Fibroblast of lung (primary cell): ENCODE measurements at places on chromosomes 1 and 21. TPM values are rescaled to one million over a fixed set of nuclear protein-coding genes. Genes with fewer than 3 reads are reported as not detected.

Gene SLAMF7
- not detected in 2 replicates for total RNA-seq

Gene CASQ2
- total RNA-seq = not detected in 2 replicates

Gene TMCC2
- total RNA-seq = 4.1 and 6.9 TPM in 2 replicates

- H3K4me1 ChIP-seq = no peaks in the 10 kb centered on the region
- DNase-seq = peak; percentile 61
- no peak overlapping the region for H3K27ac ChIP-seq
- H3K27me3 ChIP-seq = no peaks in the 10 kb centered on the region
- H3K36me3 ChIP-seq = no peaks in the 10 kb centered on the region
- no peak overlapping the region for H3K4me3 ChIP-seq
These were observed 62.8 kb downstream of the EDEM3 start for GRCh38 chr1:184691719-184692324.

Gene AVPR1B
- total RNA-seq = not detected in 2 replicates

GRCh38 chr1:182599339-182599738 is 4.8 kb downstream of the RGS16 start:
- peaks cover 4% of the 10 kb centered on the region for H3K4me1 ChIP-seq
- H3K27ac ChIP-seq = no peak overlapping the region
- DNase-seq = no peak
- no peaks in the 10 kb centered on the region for H3K36me3 ChIP-seq
- H3K27me3 ChIP-seq = peaks cover 20% of the 10 kb centered on the region
- no peak overlapping the region for H3K4me3 ChIP-seq

Gene EPS8L3
- total RNA-seq = not detected in 2 replicates

DNA sequence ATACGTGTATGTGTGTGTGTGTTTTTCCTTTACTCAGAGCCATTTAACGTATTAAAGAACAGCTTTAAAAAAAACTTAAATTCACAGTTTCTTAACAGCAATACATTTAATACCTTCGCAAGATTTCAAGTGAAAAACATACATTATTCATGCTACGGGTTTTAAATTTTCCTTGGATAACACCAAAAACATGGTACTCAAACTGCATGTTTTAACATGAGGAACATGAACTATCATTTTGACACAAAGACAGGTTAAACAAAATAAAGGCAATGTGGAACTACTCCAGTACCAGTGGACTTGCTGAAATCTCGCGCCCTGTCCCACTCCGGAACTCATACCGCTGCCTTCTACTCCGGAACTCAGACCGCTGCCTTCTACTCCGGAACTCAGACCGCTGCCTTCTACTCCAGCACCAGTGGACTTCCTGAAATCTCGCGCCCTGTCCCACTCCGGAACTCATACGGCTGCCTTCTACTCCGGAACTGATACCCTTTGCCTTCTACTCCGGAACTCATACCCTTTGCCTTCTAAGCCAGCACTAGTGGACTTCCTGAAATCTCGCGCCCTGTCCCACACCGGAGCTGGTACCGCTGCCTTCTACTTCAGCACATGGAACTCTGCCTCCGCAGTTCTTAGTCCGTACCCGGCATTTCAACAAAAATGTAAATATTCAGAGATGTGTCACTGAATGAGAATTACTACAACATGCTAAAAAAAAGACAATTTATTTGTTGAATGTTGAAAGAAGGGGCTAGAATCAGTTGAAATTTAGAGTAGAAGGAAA is 148.6 kb downstream of the NCAM2 start:
- no peaks in the 10 kb centered on the region for H3K4me1 ChIP-seq
- H3K4me3 ChIP-seq = no peak overlapping the region
- DNase-seq = no peak
- H3K36me3 ChIP-seq = no peaks in the 10 kb centered on the region
- H3K27ac ChIP-seq = no peak overlapping the region

GRCh38 chr1:158118713-158119402 is 61.8 kb upstream of the CD1D start:
- H3K36me3 ChIP-seq = no peaks in the 10 kb centered on the region
- H3K4me3 ChIP-seq = no peak overlapping the region
- no peaks in the 10 kb centered on the region for H3K27me3 ChIP-seq
- no peaks in the 10 kb centered on the region for H3K4me1 ChIP-seq

Gene SLC1A7
- 0.26 and 0.33 TPM in 2 replicates for total RNA-seq

GRCh38 chr1:47776667-47777131 is 220.5 kb downstream of the TRABD2B start:
- no peaks in the 10 kb centered on the region for H3K36me3 ChIP-seq
- no peak overlapping the region for H3K27ac ChIP-seq
- no peak for DNase-seq
- H3K4me1 ChIP-seq = no peaks in the 10 kb centered on the region

- H3K36me3 ChIP-seq = no peaks in the 10 kb centered on the region
- DNase-seq = no peak
- H3K4me3 ChIP-seq = no peak overlapping the region
- H3K27ac ChIP-seq = no peak overlapping the region
- no peaks in the 10 kb centered on the region for H3K4me1 ChIP-seq
- no peaks in the 10 kb centered on the region for H3K27me3 ChIP-seq
These were observed 42.1 kb downstream of the NRIP1 start for GRCh38 chr21:15022608-15023261.

Gene OMA1
- total RNA-seq = 40.3 and 47.1 TPM in 2 replicates

DNA sequence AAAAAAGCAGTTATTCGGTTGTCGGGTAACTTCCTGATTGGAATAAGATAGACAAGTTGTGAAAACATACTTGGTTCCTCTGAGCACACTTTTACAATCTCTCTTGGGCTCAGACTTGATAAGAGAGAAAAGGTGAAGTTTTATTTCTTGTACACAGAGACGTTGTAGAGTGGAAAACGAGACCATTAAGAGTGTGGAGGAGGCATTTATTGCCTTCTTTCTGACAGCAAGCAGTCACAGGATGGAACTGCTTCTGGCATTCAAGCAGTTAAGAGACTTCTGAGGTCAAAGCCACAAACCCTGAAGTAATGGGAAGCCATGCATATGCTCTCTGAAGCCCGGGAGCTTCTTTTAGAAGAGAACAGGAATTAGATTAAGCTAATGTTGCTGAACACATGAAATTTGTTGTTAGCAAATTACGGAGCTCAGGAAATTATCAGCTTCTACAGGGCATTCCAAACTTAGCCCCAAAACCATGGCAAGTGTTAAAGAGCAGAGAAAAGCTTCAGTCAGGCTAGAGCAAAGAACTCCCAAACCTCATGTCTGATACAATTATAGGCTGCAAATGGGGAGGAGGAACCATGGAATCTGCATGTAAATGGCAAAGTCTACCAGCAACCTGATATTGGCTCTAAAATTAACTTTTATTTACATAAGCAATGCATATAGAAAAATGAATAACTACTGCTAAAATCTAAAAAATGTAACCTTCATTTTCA is 26.0 kb downstream of the S1PR1 start:
- no peaks in the 10 kb centered on the region for H3K36me3 ChIP-seq
- no peaks in the 10 kb centered on the region for H3K4me1 ChIP-seq
- no peaks in the 10 kb centered on the region for H3K27me3 ChIP-seq
- no peak for DNase-seq

DNA sequence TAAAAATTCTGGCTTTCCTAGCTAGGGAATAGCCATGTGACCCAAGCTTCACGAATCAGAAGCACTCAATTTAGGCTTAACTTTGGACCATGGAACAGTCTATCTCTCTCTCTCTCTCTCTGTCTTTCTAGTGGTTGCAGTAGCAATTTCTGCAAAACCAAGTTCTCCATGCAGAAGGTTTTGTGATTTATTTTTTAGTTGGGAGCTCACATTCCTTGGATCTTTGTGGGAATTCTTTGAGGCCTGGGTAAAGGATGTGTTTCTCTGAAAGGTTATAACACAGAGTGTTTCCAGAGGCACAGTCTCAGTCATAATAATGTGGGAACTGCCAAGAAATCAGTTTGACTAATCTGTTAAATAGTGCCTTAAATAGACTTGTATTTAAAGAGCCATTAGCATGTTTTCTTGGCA is 112.3 kb upstream of the COL11A1 start:
- no peaks in the 10 kb centered on the region for H3K4me1 ChIP-seq
- peak; percentile 98 for DNase-seq
- no peaks in the 10 kb centered on the region for H3K36me3 ChIP-seq
- no peak overlapping the region for H3K4me3 ChIP-seq
- no peak overlapping the region for H3K27ac ChIP-seq

DNA sequence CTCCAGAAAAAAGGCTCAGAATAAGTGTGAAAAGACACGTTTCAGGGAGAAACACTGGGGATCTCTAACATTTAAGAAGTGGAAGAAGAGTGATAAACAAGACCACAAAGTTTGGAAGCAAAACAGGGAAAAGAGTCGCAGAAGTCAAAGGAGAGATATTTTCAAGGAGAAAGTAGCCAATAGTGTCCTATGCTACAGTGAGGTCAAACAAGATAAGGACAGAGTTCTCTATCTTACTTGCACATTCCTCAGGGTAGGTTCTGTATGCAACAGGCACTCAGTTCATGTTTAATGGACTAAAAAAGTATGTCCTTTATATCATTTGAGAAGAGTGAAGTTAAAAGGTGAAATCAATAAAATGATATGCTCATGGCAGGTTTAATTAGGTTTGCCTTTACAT is 13.8 kb upstream of the EDEM3 start:
- no peak overlapping the region for H3K4me3 ChIP-seq
- no peak overlapping the region for H3K27ac ChIP-seq
- no peaks in the 10 kb centered on the region for H3K4me1 ChIP-seq
- DNase-seq = no peak
- H3K27me3 ChIP-seq = no peaks in the 10 kb centered on the region

DNA sequence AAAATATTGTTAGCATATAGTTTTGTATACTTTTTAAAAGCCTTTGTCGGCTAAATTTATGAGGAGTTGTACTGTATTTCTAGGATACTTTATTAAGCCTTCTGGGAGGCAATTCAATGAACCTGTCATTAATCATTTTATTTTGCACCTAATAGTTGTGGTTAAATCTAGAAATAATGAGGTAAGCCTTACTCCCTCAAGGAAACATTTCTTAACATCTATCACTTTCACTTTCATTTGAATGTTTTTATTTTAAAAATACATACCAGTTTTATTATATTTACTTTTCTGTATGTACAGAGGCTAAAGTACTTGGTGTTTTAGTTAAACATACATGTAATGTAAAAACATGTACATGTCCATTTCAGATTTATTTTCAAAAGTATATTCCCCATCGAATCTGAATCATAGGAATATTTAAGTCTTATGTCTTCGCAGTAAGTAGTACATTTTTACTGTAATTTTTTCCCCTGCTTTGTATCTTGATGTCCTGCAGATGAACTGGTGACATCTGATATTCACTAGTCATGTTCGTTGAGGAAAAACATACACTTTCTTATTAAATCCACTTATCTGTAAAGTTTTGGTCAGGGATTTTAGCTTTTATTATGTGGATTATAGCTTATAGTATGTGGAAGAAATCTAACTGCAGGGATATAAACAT is 82.8 kb downstream of the DISP1 start:
- H3K4me3 ChIP-seq = peak overlapping the region; percentile 29
- peak overlapping the region; percentile 54 for H3K27ac ChIP-seq
- H3K4me1 ChIP-seq = peaks cover under 1% of the 10 kb centered on the region
- peak; percentile 52 for DNase-seq
- no peaks in the 10 kb centered on the region for H3K27me3 ChIP-seq

DNA sequence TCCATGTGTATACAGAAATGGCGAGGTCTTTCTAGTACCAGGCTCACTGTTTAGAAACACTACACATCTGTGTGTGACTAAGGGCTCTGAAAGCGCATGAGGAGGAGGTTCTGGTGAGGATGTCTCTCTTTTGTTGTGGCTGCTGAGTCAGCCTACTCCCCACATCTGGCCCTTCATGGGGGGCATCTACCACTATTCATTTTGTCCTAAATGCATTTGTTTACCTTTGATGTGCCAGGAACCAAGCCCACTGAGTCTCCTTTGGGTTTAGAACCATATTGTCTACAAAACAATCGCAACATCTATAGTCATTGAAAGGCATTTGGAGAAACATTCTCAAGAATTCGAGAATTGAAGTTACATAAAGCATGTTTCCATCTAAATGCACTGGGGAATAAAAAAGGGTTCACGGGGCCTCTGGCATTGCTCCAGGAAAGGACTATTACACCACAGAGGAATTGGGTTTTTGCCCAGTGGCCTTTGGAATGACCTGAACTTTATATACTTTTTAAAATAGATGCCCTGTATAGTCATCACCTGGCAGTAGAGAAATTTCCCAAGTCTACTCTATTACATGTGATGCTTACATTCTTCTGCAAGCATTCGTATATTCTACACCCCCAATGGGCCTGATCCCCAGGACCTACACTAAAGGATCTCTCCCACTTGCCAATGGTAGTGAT is 35.1 kb upstream of the ADORA3 start:
- no peak overlapping the region for H3K4me3 ChIP-seq
- peaks cover 2% of the 10 kb centered on the region for H3K4me1 ChIP-seq
- H3K27ac ChIP-seq = no peak overlapping the region
- H3K27me3 ChIP-seq = no peaks in the 10 kb centered on the region
- no peaks in the 10 kb centered on the region for H3K36me3 ChIP-seq
- DNase-seq = peak; percentile 60

Gene MECR
- total RNA-seq = 16.9 and 17.5 TPM in 2 replicates

- no peak overlapping the region for H3K27ac ChIP-seq
- no peak overlapping the region for H3K4me3 ChIP-seq
- no peaks in the 10 kb centered on the region for H3K4me1 ChIP-seq
- no peaks in the 10 kb centered on the region for H3K36me3 ChIP-seq
- H3K27me3 ChIP-seq = no peaks in the 10 kb centered on the region
- DNase-seq = no peak
These were observed 141.5 kb downstream of the DNAH14 start for GRCh38 chr1:225070972-225071371.

Gene KCNJ9
- total RNA-seq = under 0.01 TPM in 2 replicates

Gene CASZ1
- 0.50 TPM in 1 of 2 replicates, not detected in the other for total RNA-seq

GRCh38 chr21:9008636-9009035 is 1512.7 kb upstream of the TPTE start:
- no peak for DNase-seq
- no peak overlapping the region for H3K4me3 ChIP-seq
- H3K36me3 ChIP-seq = no peaks in the 10 kb centered on the region
- H3K27ac ChIP-seq = no peak overlapping the region
- no peaks in the 10 kb centered on the region for H3K4me1 ChIP-seq

- no peak for DNase-seq
- no peaks in the 10 kb centered on the region for H3K36me3 ChIP-seq
- no peak overlapping the region for H3K4me3 ChIP-seq
- no peak overlapping the region for H3K27ac ChIP-seq
- H3K4me1 ChIP-seq = no peaks in the 10 kb centered on the region
These were observed 330.2 kb upstream of the FMN2 start for GRCh38 chr1:239761509-239761908.

DNA sequence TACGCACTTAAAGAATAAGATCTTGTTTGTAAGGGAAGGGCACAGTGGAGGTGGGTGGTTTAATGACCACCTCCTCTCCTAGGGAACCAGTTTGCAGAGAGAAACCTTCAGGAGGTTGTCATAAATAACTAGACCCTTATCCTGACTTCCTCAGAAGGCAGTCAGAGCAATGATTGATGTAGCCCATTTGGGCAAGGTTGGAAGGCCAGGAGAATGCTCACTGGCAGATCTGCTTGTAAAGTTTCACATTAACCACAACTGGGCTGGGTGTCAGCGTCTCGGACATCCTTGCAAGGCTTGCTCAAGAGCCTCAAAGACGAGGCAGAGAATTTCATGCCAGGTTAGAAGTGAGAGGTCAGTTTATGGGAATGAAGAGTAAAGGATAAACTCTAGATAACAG is 87.6 kb upstream of the TRABD2B start:
- H3K4me1 ChIP-seq = no peaks in the 10 kb centered on the region
- H3K27ac ChIP-seq = no peak overlapping the region
- H3K36me3 ChIP-seq = no peaks in the 10 kb centered on the region
- no peaks in the 10 kb centered on the region for H3K27me3 ChIP-seq

GRCh38 chr1:90347366-90347765 is 352.5 kb downstream of the ZNF326 start:
- H3K27ac ChIP-seq = no peak overlapping the region
- H3K27me3 ChIP-seq = no peaks in the 10 kb centered on the region
- no peak for DNase-seq
- no peak overlapping the region for H3K4me3 ChIP-seq

Gene NR1I3
- total RNA-seq = not detected in 2 replicates

Gene HSD3B2
- not detected in 2 replicates for total RNA-seq

Gene FMN2
- total RNA-seq = 1.5 and 13.7 TPM in 2 replicates
